ENCODE measurements at places on chromosomes 6 and 20. TPM values are rescaled to one million over a fixed set of nuclear protein-coding genes. Genes with fewer than 3 reads are reported as not detected.

DNA sequence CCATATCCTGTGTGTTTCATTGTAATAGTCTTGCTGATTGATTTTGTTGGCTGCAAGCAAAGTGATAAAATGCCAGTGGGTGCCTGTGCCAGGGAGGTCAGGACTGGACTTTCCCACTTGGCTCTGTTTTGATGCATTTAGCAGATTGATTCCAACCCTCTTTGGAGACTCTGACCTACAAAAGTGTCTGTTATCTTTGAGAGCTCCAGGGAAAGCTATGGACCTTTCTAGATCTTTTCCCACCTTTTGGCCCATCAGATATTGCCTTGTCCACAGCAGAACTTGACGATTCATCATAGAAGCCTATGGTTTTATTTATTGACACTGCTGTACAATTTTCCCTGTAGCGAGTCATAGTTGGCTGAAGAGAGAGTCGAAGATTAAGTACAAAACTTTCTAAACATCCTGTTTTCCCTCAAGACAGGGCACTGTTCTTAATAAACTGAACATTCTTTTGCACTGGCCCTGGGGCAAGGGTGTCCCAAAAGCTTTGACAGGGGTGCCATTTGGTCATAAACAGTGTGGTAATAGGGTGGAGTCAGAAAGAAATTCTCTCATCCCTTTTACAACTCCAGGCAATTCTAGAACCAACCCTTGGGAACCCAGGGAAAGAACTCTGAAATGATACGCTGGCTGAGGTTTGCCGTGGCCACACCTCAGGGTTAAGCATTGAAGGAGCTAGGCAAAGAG lies 53.7 kb downstream of the E2F3 start:
- H3K4me1 ChIP-seq: peaks cover 8% of the 10 kb centered on the region
- H3K27ac ChIP-seq: no peak overlapping the region
- H3K27me3 ChIP-seq: no peaks in the 10 kb centered on the region
- no peak for DNase-seq

Gene NR2E1
- total RNA-seq: not detected

Gene CLVS2
- total RNA-seq: 0.20 TPM

GRCh38 chr6:7215798-7216231 lies 97.2 kb downstream of the SSR1 start:
- no peaks in the 10 kb centered on the region for H3K27me3 ChIP-seq
- H3K4me3 ChIP-seq: no peak overlapping the region
- peak overlapping the region; percentile 41 for H3K27ac ChIP-seq
- H3K36me3 ChIP-seq: peaks cover 28% of the 10 kb centered on the region
- H3K4me1 ChIP-seq: peaks cover 29% of the 10 kb centered on the region

- no peak for DNase-seq
- H3K27ac ChIP-seq: no peak overlapping the region
- H3K27me3 ChIP-seq: no peaks in the 10 kb centered on the region
- no peak overlapping the region for H3K4me3 ChIP-seq
- H3K36me3 ChIP-seq: no peaks in the 10 kb centered on the region
These were observed 8.2 kb downstream of the PRPH2 start for GRCh38 chr6:42714098-42714761.

- H3K27me3 ChIP-seq: no peaks in the 10 kb centered on the region
- peaks cover 5% of the 10 kb centered on the region for H3K4me1 ChIP-seq
- DNase-seq: peak; percentile 56
These were observed 54.0 kb downstream of the TMEM242 start for GRCh38 chr6:157269261-157269794.

DNA sequence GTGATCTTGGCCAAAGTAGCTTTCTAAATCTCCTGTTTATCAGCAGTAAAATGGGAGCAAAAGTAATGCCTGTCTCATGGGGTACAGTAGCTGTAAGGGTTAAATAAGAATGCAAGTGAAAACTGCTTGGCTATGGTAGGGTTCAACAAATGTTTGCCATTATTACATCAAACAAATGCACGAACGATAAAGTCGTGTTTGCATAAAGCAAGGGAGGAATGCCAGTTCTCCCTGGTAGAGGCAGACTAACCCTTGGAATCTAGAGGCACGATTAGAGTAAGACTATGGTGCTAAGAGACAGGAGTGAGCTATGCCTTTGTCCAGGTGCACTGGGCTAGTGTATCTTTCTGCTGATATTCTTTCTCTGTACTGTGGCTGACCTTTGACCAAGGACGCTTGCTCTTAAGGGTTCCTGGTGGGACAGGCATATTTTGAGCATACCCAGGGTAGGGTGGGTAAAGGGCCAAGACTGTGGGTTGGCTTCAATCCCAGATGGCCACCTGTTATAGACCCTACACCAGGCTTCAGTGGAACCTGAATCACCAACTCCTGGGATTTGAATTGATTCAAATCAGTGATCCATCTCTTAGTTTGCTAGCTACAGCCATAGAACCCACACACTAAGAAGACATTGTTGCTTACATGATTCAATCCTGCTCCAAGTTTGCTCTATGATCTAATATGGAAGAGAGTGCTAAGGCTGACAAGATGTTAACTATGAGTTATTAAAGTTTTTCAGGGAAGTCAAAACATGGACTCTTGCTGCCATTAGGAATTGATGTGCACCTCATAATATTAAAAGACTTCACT lies 139.9 kb downstream of the CCDC170 start:
- H3K27ac ChIP-seq: no peak overlapping the region
- no peak overlapping the region for H3K4me3 ChIP-seq
- no peaks in the 10 kb centered on the region for H3K27me3 ChIP-seq
- no peaks in the 10 kb centered on the region for H3K36me3 ChIP-seq
- DNase-seq: no peak

GRCh38 chr6:75624988-75625387 lies 23.3 kb downstream of the SENP6 start:
- H3K27ac ChIP-seq: no peak overlapping the region
- DNase-seq: peak; percentile 51
- H3K36me3 ChIP-seq: peaks cover 8% of the 10 kb centered on the region
- H3K4me1 ChIP-seq: no peaks in the 10 kb centered on the region

DNA sequence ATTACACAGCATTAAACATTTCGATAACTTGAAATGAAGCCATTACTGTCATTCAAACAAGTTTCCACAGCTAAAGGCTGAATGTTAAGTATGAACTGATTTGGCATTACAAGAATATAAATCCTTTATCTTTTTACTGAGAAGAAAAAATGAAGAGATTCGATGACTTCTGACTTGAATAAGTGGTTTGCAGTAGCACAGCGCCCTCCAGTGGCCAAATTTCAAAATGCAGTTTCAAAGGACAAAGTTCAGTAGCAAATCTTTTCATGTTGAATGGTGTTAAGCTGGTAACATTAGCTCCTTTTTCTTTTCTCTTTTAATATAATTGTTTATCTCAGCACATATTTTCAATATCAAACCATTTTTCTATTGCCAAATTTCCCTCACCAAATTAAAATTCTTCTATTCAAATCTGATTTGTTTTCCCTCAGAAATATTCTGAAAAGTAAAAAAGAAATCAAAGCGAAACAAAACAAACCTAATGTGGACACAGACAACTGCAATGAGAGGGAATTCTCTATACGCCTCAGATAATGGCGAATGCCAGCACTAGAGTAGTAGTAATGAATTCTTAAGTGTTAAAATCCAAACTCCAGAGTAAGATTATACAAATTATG lies 145.7 kb downstream of the BTBD9 start:
- no peaks in the 10 kb centered on the region for H3K4me1 ChIP-seq
- no peaks in the 10 kb centered on the region for H3K27me3 ChIP-seq
- H3K27ac ChIP-seq: no peak overlapping the region

GRCh38 chr6:25868436-25869183 lies 5.4 kb downstream of the SLC17A3 start:
- no peak overlapping the region for H3K27ac ChIP-seq
- no peak overlapping the region for H3K4me3 ChIP-seq
- H3K27me3 ChIP-seq: no peaks in the 10 kb centered on the region
- no peaks in the 10 kb centered on the region for H3K4me1 ChIP-seq
- H3K36me3 ChIP-seq: no peaks in the 10 kb centered on the region
- no peak for DNase-seq

DNA sequence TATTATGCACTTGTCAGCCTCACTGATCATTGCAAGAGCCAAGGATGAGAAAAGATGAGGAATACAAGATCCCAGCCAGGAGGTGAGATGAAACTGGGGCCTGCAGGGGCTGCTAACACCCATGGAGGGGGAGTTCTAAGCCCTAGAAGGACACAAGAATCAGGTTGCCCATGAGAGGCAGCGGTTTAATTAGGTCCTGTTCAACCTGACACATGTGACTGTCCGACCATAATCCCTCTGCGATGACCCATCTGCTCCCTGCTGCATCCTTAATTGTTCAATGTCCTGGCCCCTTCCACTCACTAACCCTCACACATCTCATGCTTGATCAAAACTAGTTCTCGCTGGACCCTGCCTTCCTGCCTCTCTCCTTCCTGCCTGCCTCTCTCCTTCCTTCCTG lies 52.2 kb upstream of the NNAT start:
- H3K4me1 ChIP-seq: no peaks in the 10 kb centered on the region
- H3K36me3 ChIP-seq: no peaks in the 10 kb centered on the region
- DNase-seq: no peak
- H3K27me3 ChIP-seq: no peaks in the 10 kb centered on the region

Gene OXT
- total RNA-seq: not detected

DNA sequence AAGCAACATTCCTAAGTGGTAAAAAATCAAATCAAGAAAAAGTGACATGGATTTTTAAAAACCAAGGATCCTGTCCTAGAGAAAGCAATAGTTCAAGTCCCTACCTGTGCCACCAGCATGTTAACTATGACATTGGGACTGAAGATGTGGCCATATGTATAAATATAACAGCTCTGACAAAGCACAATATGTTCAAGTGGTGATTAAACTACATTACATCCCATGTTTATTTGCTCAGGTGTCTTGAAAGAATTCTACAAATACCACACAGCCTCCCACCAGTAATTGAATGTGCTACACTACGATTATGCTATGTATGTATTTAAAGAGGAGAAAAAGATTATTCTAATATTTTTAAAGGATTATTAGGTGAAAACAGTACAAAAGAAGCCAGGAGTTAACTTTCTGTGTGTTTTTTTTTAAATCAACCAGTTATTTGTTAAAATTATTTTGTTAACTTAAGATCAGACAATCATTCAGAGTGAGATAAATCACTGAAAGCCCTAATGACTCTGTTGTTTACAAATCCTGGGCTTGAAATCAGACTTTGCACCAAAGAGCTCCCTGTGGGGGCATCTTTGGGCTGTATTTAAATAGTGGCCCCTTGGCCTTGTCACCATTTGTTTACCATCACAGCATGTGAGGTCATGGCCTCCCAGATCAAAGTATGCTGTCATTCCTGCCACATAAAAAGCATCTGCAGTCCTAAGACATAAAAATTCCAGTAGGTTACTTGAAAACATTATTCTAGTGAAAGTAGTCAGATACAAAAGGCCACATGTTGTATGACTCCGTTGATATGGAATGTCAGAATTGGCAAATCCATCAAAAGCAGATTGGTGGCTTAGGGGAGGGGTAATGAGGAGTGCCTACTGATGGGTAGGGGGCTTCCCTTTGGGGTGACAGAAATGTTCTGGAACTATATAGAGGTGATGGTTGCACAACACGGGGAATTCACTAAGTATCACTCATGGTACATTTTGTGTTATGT lies 17.1 kb downstream of the TTLL2 start:
- DNase-seq: no peak
- H3K4me1 ChIP-seq: no peaks in the 10 kb centered on the region
- H3K27me3 ChIP-seq: peaks cover 2% of the 10 kb centered on the region
- H3K4me3 ChIP-seq: no peak overlapping the region

GRCh38 chr6:145756170-145756662 lies 20.9 kb upstream of the EPM2A start:
- DNase-seq: peak; percentile 66
- no peaks in the 10 kb centered on the region for H3K27me3 ChIP-seq
- no peak overlapping the region for H3K4me3 ChIP-seq

Gene SLC24A3
- total RNA-seq: 6.6 TPM

DNA sequence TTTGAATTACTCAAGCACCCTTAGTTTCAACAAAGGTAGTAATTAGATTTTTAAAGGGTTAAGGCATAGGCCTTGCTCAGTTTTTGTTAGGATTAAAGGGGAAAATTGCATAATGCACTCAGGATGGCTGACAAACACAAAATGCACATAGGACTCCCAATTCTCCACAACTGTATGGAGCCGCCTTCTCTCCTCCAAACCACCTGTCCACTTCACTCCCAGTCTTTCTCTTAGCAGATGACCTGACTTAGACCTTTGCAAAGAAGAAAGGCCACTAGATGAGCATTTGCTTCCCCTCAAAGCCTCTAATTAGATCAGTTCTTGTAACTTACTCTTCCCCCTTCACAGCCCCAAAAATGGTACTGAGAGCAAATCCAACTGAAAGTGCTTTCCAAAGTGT lies 20.1 kb downstream of the NSFL1C start:
- H3K4me1 ChIP-seq: no peaks in the 10 kb centered on the region
- no peak overlapping the region for H3K27ac ChIP-seq
- H3K27me3 ChIP-seq: no peaks in the 10 kb centered on the region
- H3K4me3 ChIP-seq: no peak overlapping the region
- DNase-seq: no peak

Gene RALGAPB
- total RNA-seq: 58.5 TPM

GRCh38 chr20:59205044-59205443 lies 41.4 kb downstream of the ZNF831 start:
- no peak overlapping the region for H3K4me3 ChIP-seq
- no peak overlapping the region for H3K27ac ChIP-seq
- no peaks in the 10 kb centered on the region for H3K36me3 ChIP-seq
- peaks cover 11% of the 10 kb centered on the region for H3K27me3 ChIP-seq

- DNase-seq: no peak
- H3K4me1 ChIP-seq: no peaks in the 10 kb centered on the region
- no peaks in the 10 kb centered on the region for H3K27me3 ChIP-seq
- peaks cover 12% of the 10 kb centered on the region for H3K36me3 ChIP-seq
These were observed 32.5 kb upstream of the DSN1 start for GRCh38 chr20:36806049-36806448.

Measured in lung (tissue), 17 donors.